BE2C (cell line): ENCODE measurements at places on chromosomes 16 and 17.

DNA sequence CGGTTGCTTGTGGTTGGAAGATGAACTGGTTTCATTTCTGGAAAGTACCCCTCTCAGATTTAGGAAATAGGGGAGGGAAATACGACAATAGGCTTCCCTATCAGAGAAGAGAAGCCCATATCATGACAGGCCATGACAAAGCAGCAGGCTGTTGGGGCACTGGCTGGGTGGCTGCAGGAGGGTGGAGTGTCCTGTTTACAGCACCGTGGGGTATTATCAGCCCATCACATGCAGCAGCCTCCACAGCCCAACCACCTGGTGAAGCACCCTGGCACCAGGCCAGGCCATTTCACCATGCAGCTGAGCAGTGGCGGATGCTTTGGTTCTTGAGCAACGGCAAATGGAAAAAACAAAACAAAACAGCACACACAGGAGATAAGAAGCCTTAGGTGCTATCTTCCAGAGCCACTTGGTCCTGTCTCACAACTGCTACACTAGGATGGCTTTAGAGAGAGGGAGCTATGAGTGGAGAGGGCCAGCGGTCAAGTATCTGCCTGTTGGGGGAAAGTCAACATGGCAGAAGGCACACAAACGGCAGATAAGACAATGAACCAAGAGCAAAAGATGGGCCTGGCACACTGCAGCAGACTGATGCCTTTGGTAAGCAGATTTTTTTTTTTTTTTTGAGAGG is 24.2 kb downstream of the FAM117A start:
- peak; percentile 96 for DNase-seq

- DNase-seq, result no peak
These were observed 9.1 kb upstream of the PSMC3IP start for GRCh38 chr17:42586514-42587230.

DNA sequence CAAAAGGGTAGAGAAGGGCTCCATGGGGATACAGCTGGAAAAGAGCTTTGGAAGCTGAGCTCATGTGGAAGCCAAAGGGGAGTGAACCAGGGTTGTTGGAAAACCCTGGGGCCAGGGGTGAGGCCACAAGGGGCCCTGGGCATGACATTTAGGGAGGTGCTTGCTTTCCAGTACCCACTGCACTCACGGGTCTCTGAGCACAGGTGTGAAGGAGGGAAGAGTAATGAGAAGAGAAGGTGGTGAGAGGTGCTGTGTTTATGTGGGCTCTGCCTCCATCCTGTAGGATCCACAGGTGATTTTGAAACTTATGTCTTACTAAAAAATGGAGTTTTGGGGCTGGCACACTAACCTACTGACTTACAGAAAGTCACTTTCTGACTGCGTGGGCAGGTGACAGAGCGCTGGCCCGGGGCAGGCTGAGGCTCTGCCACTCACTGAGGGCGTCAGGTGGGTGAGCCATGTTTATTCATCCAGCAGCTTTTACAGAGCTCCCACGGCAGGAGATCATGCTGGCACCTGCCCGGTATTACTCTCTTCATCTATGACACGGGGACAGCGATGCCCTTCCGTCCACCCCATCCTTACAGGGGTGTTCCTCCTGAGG is 18.9 kb downstream of the KSR1 start:
- DNase-seq, result no peak

DNA sequence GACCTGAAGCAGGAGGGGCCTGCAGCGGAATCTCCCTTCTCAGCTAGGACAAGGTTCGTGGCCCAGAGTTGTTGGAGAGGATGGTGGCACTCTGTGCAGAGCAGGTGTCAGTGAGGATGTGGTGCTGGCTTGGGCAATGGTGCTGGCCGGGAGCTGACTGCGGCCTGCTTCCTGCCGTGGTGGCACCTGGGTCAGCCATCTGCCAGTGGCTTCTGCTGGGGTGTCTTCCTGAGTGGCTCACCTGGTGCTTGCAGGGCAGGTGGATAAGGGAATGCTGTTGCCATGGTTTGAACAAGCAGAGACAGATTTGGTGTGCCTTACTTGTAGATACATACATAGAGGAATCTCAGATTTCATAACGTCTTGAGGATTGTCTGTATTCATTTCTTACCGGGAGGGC is 69.6 kb downstream of the SEC14L1 start:
- no peak for DNase-seq

DNA sequence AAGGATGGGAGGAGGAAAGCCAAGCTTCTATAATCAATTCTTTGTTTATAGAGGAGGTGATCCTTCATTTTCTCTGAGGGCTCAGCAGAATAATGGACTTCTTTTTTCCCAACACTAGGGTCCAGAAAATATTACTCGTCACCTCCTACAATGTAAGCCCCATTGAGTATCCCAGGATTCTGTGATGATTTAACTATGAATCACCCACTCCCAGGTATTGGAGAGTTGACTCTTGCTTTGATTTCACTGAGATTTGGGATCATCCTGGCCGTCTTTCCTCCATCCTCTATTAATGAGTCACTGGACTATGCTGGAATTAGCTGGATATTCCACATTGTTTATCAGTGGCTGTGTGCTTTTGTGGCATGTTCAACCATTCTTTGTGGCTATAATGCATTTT is 452.0 kb downstream of the NPIPA7 start:
- no peak for DNase-seq

GRCh38 chr16:4060009-4060408 is 56.2 kb downstream of the ADCY9 start:
- DNase-seq, result no peak

DNA sequence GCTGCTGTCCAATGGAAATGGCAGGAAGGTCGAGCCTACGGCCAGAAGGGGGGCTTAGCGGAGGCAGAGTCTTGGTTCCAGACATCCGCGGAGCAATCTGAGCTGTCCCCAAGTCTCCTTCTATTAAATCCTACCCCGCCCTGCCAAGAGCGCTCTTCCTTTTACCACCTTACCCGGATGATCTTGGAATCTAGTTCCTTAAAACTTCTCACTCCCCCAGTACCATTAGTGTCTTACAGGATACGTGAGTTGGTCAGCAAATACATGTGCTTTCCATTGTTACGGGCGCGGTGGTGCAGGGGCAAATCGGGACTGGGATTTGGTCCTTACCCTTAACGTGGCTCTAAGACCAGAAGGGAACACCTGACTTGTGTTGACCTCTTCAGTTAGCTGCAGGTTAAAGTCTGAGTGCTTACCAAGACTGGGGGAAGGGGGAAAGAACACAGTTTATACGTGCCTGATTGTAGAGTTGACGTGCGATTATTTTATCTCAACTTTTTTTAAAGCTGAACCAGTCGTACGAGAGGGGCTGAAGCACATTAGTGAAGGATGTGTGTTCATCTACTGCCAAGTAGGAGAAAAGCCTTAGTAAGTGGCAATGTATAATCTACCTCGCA is 495 bp downstream of the TXNDC17 start:
- DNase-seq, result no peak

DNA sequence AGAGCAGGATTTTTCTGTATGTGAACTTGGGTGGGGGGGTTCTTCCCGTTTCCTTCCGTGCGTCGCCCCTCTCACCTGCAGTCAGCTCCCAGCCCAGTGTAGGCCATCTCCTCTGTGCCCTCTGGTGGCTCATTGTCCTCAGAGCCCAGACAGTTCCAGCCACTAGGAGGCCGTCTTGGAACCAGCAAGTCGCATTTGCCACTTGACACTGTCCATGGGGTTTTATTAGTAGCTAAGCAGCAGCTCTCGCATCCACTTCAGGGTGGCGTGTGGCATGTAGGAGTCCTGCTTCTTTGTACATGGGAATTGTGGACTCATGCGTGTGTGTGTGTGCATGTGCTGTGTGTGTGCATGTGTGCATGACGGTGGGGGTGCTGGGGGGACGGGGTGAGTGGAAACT is 74.0 kb downstream of the SEC14L1 start:
- peak; percentile 62 for DNase-seq

DNA sequence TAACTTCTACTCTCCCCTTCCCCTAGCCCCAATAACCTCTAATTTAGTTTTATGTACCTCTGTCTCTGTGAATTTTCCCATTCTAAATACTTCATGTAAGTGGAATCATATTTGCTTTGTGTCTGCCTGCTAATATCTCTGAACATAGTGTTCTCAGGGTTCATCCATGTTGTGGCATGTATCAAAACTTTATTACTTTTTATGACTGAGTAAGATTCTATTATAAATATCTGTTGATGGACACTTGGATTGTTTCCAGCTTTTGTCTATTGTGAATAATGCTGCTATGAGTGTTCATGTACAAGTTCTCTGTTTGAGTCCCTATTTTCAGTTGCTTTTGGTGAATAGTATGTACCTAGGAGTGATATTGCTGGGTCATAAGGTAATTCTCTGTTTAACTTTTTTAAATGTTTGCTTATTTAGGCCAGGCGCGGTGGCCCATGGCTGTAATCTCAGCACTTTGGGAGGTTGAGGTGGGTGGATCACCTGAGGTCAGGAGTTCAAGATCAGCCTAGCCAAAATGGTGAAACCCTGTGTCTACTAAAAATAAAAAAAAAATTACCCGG is 92.8 kb downstream of the CHD9 start:
- no peak for DNase-seq

DNA sequence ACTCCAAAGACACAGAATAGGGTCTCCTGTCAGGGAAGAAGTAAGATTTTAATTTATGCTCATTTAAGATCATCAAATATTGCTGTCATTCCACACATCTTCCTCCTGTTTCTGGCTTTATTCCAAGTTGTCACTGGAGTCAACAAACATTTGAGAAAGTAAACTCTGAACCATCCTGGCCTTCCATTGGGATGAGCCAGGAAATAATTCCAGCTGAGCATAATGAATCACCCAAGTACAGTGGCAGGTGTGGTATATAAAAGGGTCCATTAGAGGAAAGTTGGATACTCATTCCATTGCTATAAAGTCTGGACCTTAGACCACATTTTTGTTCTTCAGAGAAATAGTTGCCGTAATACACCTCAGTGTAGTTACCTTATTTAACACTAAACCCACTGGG is 246.1 kb downstream of the SLC39A11 start:
- no peak for DNase-seq

DNA sequence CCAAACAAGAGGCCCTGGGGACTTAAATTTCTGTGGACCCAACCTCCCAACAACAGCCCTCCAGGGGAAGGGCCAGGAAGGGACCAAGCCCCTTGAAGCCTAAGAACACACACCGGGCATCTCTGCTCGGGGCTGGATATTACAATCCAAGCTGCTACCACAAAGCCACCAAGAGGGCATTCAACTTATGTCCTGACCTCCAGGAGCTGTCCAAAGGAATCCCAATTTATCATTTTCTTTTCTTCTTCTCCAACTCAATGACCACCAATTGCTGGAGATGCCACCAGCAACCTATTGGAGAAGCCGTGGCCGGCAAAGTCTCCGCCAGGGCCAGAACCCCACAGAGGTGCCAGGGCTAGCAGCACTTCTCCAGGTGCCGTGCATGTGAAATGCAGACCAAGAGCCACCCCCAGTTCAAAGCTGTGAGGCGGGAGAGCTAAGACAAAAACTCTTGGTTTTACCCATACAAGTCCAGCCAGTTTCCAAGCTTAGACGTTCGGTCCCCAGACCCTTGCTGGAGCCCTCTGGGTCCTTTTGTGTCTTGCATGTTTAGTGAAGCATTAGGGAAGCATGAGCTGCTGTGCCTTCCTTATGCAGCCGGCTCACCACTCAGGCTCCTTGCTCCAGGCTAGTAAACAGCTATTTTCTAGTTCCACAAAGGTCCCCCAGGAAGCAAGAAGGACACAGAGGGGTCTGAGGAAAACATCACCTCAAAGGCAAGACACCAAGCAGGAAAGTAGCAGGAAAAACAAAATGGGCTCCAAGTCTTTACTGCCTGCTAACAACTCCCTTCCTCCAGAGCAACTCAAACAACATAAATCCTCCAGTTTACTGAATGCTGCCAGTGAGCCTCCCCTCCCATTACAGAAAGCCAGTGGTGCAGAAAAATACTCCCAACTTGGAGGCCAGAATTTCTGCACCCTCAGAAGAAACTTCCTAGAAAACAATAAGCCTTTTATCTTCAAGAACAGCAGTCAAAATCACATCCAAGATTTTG is 3.2 kb downstream of the PITPNA start:
- DNase-seq, result no peak

DNA sequence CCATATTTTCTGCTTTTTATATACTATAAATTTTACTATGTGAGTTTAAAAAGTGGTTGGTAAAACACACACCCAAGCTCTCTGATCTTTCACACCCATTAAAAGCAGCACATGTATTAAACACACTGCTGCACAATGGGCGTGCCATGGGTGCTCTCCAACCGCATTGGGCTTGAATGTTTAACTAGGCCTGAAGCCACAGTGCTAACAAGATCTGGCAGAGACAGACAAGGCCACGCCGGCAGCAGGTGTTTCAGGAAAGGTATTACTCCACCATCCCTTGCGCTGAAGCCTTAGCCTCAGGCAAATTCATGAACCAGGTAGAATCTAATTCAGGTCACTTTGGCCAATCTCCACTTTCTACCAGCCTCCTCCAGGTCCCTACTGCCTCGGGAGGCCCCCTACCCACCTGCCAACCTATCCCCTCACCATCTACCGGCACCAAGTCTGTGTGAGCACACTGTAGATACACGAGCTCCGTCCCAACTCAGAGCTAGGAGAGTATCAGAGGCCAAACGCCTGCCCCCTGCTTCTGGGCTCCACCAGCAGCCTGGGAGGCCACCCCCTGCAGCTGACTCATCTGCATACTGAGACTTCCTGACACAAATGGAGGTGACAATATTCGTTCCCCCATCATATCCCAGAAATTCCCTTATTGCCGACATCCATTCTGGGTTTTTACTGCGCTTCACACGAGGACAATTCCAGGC is 95.0 kb downstream of the ADCY9 start:
- DNase-seq, result no peak

GRCh38 chr16:5512014-5512413 is 414.4 kb upstream of the EEF2KMT start:
- DNase-seq, result no peak

GRCh38 chr16:66701026-66701425 is 4.5 kb upstream of the CMTM4 start:
- no peak for DNase-seq

DNA sequence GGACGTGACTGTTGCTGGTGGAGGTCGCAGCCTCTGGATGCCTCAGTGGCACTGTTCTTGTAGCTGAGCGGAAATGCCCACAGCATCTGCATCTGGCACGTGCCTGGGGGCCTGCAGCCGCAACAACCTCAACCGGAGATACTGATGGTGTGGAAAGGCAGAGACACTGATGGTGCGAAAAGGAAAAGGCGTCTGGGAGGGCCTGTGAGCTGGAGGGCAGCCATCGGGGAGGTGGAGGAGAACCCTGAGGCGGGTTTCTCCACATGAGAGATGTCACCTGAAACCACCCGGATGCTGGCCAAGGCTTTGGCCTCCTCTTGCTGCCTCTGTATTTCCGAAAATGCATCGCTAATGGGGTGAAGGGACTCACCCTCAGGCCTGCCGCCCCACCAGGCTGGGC is 284.8 kb upstream of the WSB1 start:
- no peak for DNase-seq
